ENCODE measurements at places on chromosomes 13 and 19. TPM values are rescaled to one million over a fixed set of nuclear protein-coding genes. Genes with fewer than 3 reads are reported as not detected.

Gene ZNF285
- 2.2 TPM for total RNA-seq

DNA sequence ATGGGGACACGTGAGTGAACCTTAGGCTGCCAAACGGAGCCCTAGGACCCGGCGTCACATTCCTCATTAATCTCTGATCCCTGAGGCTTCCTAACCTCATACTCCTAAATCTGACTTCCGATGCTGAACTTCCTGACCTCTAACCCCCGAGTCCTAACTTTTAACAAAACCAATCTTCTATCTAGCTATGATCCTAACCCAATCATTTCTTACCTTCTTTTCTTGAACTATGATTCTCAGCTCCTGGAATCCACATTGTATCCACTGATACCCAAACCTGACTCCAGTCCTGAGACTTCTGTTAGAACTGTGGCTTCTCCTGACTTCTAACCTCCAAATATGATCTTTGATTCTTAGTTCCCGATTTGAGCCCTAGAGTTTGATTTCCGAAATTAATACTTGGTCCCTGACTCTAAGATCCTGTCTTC, 447 bp downstream of the NFKBIB start:
- peak overlapping the region; percentile 95 for H3K27ac ChIP-seq
- peaks cover 6% of the 10 kb centered on the region for H3K36me3 ChIP-seq
- H3K4me1 ChIP-seq: peaks cover 32% of the 10 kb centered on the region

DNA sequence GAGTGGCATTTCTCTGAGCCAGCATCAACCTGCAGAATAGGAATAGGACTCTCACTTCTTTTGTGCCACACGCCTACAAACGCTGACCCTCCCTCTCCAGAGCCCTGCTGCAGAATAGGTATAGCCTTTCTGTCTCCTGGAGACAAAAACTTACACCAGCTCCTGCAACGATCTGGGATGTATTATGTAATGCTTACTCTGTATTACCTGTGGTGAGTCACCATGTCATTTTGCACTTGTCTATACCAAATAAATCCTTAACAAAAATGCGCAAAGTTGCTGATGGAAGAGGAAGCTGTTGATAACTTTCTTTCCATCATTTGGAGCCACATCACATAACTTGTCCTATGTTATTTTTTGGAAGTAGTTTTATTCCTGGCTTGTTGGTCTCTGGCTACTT, 155.8 kb upstream of the FNDC3A start:
- no peaks in the 10 kb centered on the region for H3K36me3 ChIP-seq
- H3K27me3 ChIP-seq: no peaks in the 10 kb centered on the region
- no peaks in the 10 kb centered on the region for H3K4me1 ChIP-seq
- no peak overlapping the region for H3K4me3 ChIP-seq
- no peak overlapping the region for H3K27ac ChIP-seq

Gene ZNF324B
- total RNA-seq: 10.4 TPM

GRCh38 chr13:75724752-75725517, 88.8 kb downstream of the LMO7 start:
- no peaks in the 10 kb centered on the region for H3K36me3 ChIP-seq
- no peak overlapping the region for H3K27ac ChIP-seq
- no peaks in the 10 kb centered on the region for H3K4me1 ChIP-seq
- no peaks in the 10 kb centered on the region for H3K27me3 ChIP-seq
- no peak overlapping the region for H3K4me3 ChIP-seq

- H3K27ac ChIP-seq: no peak overlapping the region
- H3K4me1 ChIP-seq: no peaks in the 10 kb centered on the region
- no peaks in the 10 kb centered on the region for H3K27me3 ChIP-seq
- H3K36me3 ChIP-seq: peaks cover 66% of the 10 kb centered on the region
- DNase-seq: no peak
- H3K4me3 ChIP-seq: no peak overlapping the region
Measured at GRCh38 chr19:46674416-46675178, 13.6 kb upstream of the DACT3 start.

- H3K4me1 ChIP-seq: no peaks in the 10 kb centered on the region
- H3K4me3 ChIP-seq: no peak overlapping the region
- no peaks in the 10 kb centered on the region for H3K27me3 ChIP-seq
- DNase-seq: no peak
- H3K36me3 ChIP-seq: no peaks in the 10 kb centered on the region
Measured at GRCh38 chr13:59416561-59416960, 747.2 kb downstream of the DIAPH3 start.

- H3K4me3 ChIP-seq: no peak overlapping the region
- no peak overlapping the region for H3K27ac ChIP-seq
- DNase-seq: no peak
- H3K36me3 ChIP-seq: peaks cover 59% of the 10 kb centered on the region
- H3K27me3 ChIP-seq: no peaks in the 10 kb centered on the region
Measured at GRCh38 chr13:30652746-30653386, 35.1 kb downstream of the USPL1 start.

- H3K27ac ChIP-seq: no peak overlapping the region
- no peaks in the 10 kb centered on the region for H3K4me1 ChIP-seq
- no peak overlapping the region for H3K4me3 ChIP-seq
- H3K27me3 ChIP-seq: no peaks in the 10 kb centered on the region
- no peak for DNase-seq
- no peaks in the 10 kb centered on the region for H3K36me3 ChIP-seq
Measured at GRCh38 chr13:111384441-111385182, 64.2 kb downstream of the TEX29 start.

DNA sequence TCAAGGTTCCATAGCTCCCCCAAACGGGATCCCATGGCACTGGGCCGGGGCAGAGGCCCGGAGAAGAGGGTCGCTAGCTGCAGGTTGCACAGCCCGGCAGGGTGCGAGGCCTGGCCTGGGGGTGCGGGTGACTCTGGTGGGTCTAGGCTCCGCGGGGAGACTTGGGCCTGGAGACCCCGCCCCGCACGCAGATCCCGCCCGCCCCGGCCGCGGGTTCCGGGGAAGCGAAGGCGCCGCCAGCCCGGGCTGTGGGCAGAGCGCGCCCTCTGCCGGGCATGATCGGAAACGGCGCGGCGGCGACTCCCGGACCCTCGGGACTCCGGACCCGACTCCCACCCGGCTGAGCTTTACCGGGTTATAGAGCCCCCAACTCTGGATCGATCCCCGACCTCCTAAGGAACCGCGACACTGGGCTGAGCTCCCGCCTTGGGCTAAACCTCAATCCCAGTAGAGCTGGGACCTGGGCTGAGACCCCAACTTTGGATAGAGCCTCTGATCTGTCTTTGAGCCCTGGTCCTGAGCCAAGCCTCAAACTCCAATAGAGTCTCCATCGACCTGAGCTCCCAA, 3.1 kb upstream of the TNFAIP8L1 start:
- peak overlapping the region; percentile 46 for H3K4me3 ChIP-seq
- no peak overlapping the region for H3K27ac ChIP-seq
- no peaks in the 10 kb centered on the region for H3K36me3 ChIP-seq
- H3K27me3 ChIP-seq: no peaks in the 10 kb centered on the region
- H3K4me1 ChIP-seq: peaks cover 48% of the 10 kb centered on the region

DNA sequence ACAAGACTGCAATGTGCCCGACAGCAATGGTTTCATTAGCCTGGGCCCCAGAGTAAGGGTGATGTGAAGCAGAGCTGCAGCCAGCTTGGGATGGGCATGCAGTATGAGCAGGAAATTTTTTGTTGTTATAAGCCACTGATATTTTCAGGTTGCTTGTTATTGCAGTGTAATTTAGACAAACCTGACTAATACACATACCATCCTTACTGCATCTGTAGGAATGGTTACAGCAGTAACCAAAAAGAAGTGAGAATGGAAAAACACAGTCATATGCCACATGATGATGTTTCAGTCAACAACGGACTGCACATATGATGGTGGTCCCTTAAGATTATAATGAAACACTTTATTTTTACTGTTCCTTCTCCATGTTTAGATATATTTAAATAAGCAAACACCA, 8.6 kb upstream of the POMP start:
- DNase-seq: no peak
- H3K4me1 ChIP-seq: no peaks in the 10 kb centered on the region
- H3K4me3 ChIP-seq: no peak overlapping the region
- no peaks in the 10 kb centered on the region for H3K27me3 ChIP-seq

Gene CATSPERD
- not detected for total RNA-seq

Gene NLRP4
- total RNA-seq: not detected

DNA sequence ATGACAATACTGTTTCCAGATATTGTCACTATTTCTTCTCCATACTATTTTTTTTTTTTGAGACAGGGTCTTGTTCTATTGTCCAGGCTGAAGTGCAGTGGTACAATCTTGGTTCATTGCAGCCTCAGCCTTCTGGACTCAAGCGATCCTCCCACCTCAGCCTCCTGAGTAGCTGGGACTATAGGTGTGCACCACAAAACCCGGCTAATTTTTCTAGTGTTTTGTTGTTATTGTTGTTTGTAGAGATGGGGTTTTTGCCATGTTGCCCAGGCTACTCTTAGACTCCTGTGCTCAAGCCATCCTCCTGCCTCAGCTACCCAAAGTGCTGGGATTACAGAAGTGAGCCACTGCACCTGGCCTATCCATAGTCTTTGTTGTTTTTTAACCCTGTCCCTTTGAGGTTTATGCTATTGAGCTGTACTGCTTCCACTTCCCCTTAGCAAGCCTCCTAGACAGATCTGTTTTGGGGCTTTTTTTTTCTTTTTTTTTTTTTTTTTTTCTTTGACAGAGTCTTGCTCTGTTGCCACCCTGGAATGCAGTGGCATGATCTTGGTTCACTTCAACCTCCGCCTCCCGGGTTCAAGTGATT, 27.6 kb upstream of the MAP3K10 start:
- H3K4me3 ChIP-seq: no peak overlapping the region
- no peaks in the 10 kb centered on the region for H3K27me3 ChIP-seq
- peaks cover 37% of the 10 kb centered on the region for H3K4me1 ChIP-seq
- H3K36me3 ChIP-seq: no peaks in the 10 kb centered on the region
- peak overlapping the region; percentile 37 for H3K27ac ChIP-seq
- DNase-seq: no peak
